ENCODE measurements at places on chromosomes 5 and 9. TPM values are rescaled to one million over a fixed set of nuclear protein-coding genes. Genes with fewer than 3 reads are reported as not detected.

DNA sequence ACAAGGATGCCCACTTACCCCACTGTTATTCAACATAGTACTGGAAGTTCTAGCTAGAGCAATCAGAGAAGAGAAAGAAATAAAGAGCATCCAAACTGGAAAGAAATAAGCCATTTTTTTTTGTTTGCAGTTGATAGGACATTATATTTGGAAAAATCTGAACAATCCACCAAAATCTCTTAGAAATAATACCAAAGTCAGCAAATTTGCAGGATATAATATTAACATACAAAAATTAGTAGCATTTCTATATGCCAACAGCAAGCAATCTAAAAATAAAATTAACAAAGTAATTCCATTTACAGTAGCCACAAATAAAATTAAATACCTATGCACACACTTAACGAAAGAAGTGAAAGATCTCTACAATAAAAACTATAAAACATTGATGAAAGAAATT, 599.3 kb downstream of the CDH9 start:
- DNase-seq, result no peak

- no peak for DNase-seq
Observed at GRCh38 chr5:171528865-171529614, 109.6 kb downstream of the FGF18 start.

DNA sequence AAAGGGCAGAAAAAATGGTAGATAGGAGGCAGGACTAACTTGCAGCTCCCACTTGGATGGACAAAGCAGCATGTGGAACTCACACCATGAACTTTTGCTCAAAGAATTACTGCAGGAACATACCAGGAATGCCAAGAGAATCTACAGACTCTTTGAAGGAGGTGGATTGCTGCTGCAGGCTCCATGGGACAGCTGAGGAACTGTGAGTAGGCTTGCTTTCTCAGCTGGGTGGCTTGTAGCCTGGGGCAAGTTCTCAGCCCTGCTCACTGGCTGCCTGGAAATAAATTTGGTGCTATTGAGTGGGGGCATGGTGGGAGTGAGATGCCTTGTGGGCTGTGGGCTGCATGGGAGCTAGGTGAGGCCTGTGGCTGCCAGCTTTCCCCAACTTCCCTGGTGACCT, 574.5 kb downstream of the PRELID2 start:
- no peak for DNase-seq

DNA sequence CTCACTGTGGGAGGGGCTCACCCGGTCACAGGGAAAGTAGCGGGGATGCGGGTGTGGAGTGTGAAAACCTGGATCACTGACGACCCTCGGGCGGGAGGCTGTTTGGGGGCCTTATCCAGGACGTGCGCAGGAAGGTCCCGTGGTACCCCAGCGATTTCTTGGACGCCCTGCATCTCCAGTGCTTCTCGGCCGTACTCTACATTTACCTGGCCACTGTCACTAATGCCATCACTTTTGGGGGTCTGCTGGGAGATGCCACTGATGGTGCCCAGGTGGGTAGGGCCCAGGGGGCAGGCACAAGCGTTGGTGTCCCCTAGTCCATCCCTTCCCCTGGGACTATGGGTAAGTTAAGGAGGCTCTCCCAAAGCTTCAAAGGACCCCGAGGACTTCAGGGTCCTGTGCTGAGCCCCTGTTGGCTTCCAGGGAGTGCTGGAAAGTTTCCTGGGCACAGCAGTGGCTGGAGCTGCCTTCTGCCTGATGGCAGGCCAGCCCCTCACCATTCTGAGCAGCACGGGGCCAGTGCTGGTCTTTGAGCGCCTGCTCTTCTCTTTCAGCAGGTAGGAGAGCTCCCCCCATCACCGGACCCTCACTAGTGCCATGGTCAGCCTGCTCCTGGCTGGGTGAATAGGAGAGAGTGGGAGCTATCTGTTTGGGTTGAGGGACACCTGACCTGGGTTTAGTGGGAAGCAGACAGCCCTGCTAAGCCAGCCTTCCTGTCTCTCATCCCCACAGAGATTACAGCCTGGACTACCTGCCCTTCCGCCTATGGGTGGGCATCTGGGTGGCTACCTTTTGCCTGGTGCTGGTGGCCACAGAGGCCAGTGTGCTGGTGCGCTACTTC, 3.9 kb downstream of the SLC4A9 start:
- no peak for DNase-seq

Gene LCN9
- total RNA-seq, result not detected

GRCh38 chr5:126274763-126275125, 148.5 kb upstream of the GRAMD2B start:
- DNase-seq, result no peak

- DNase-seq, result no peak
Observed at GRCh38 chr5:117461966-117462365, 887.3 kb upstream of the SEMA6A start.
